Fibroblast of mammary gland (primary cell): ENCODE measurements at places on chromosomes 1 and 21.

- DNase-seq = peak; percentile 15
Observed at GRCh38 chr21:31354122-31354521, 10.1 kb upstream of the TIAM1 start.

DNA sequence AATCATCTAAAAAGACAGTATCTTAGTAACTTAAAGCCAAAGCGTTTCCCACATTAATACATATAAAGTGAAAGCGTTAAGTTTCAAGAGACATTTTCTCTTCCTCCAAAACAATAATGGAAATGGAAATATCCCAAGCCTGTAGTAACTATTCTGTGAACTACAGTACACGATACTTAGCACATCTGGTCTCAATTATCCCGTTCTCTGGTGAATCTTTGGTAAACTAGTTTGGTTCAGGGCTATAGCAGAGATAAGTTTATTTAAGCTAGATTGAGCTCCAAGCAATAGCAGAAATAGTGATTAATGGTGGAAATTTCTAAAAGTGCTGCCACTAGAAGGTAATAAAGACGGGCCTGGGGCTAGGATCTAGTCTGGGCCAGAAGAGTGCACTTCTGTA, 55.2 kb downstream of the PCNX2 start:
- DNase-seq = peak; percentile 62

- DNase-seq = peak; percentile 76
Observed at GRCh38 chr1:53060579-53060978, 1.4 kb upstream of the PODN start.

GRCh38 chr1:115314092-115314491, 24.0 kb downstream of the NGF start:
- DNase-seq = no peak

GRCh38 chr1:9843576-9843945, 19.8 kb upstream of the CLSTN1 start:
- no peak for DNase-seq

- no peak for DNase-seq
Observed at GRCh38 chr1:85615586-85616363, 35.2 kb downstream of the CCN1 start.

GRCh38 chr1:85220756-85221201, 20.0 kb upstream of the SYDE2 start:
- no peak for DNase-seq

DNA sequence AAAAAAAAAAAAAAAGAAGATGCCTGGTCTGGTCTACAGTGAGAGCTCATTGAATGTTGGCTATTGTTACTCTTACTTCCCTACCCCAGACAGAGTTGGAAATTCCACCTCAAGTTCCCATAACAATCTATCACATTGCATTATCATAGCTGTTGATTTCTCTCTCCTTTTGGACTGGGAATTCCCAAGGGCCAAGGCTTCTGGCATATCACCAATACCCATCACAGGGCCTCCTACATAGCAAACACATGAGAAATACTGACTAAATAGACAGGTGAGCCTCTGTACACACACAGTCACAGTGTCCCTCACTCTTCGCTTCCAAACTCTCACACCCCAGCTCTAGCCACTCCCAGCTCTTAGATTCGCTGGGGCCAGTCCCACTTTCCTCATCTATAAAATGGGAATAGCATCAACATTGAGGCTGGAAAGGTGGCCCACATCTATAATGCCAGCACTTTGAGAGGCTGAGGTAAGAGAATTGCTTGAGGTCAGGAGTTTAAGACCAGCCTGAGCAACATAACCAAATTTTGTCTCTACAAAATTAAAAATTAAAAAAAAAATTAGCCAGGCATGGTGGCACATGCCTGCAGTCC, 6.4 kb downstream of the PTAFR start:
- no peak for DNase-seq

GRCh38 chr1:56505792-56506743, 73.3 kb downstream of the PLPP3 start:
- no peak for DNase-seq

DNA sequence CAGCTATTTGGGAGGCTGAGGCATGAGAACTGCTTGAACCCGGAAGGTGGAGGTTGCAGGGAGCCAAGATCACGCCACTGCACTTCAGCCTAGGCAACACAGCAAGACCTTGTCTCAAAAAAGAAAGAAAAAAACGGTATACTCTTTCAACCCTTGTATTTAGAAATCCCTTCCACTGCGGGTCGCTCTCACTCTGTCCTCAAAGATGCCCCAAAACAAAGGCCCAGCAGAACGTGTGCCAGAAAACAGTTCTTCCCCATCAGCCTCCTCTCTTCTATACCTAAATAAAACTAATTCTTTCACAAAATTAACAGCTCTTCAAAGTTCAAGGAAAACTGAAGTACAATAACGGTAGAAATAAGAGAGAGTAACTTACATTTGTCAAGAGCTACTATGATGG, 13.2 kb downstream of the SETD4 start:
- no peak for DNase-seq

- no peak for DNase-seq
Observed at GRCh38 chr1:27821761-27822315, 8.7 kb upstream of the PPP1R8 start.

- DNase-seq = no peak
Observed at GRCh38 chr1:150560576-150561253, 11.5 kb downstream of the ADAMTSL4 start.

GRCh38 chr1:65467536-65467935, 47.1 kb downstream of the LEPR start:
- DNase-seq = no peak

DNA sequence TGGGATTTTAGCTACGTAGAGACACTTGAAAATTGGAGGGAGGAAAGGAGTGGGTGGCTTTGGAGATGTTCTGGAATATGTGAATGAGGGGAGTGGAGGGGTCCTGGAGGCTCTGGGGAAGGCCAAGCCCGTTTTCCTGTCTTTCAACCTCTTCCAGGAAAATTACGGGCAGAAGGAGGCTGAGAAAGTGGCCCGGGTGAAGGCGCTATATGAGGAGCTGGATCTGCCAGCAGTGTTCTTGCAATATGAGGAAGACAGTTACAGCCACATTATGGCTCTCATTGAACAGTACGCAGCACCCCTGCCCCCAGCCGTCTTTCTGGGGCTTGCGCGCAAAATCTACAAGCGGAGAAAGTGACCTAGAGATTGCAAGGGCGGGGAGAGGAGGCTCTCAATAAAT, 442 bp upstream of the RUSC1 start:
- DNase-seq = no peak

GRCh38 chr1:169326956-169327268, 40.7 kb downstream of the NME7 start:
- DNase-seq = peak; percentile 56

- DNase-seq = no peak
Observed at GRCh38 chr1:169894424-169895145, 889 bp upstream of the SCYL3 start.

DNA sequence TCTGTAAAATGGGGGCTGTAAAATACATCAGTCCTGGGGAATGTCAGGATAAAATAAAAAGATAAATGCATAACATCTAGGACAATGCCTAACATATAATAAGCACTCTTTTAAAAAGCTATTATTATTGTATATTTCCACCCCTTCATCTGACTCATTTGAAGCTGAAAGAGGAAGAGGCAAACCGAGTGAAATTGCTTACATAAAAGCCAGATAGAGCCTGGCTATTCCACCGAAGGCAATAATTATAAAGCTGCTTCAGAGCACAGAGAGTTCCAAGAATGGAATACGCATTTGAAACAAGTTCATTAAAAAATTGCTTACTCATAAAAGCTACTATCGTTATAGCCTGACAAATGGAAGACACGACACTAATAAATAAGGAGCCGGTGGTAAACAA, 186.1 kb upstream of the CAMK1G start:
- DNase-seq = no peak

DNA sequence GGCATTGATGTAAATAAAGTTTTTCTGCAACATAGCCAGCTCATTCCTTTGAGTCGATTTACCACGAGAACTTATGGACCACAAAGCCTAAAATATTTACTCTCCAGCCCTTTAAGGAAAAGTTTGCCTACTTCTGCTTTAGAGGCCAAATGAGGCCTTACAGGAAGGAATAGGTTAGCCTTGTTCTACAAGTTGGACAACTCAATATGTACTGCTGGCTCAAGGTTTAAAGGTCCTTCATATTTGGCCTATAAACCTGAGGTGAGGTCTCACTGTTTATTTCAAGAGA, 144.5 kb upstream of the DNAH14 start:
- no peak for DNase-seq

DNA sequence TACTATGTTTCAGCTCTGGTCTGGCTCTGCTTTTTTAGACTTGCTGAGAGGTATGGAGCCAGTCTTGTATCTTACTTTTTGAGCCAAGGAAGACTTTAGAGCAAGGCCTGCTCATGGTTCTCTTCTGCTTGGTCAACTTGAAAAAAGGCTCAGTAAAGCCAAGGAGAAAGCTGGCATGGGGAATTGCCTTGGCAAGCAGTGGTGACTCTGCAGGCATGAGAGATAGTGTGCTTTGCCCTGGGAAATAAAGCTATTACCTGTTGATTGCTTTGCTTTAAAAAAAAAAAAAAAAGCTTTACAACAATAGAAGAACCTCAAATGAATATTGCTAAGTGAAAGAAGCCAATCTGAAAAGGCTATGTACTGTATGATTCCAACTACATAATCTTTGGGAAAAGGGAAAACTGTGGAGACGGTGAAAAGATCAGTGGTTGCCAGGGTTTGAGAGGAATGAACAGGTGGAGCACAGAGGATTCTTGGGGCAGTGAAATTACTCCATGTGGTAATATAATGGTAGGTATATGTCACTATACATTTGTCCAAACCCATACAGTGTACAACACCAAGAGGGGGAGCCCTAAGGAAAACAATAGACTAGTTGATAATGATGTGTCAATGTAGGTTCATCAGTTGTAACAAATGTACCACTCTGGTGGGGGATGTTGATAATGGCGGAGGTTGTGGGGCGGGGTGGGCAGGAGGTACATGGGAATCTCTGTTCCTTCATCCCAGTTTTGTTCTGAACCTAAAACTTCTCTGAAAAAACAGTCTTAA, 87.6 kb downstream of the HMCN1 start:
- no peak for DNase-seq

- no peak for DNase-seq
Observed at GRCh38 chr21:36985751-36986594, 19.5 kb upstream of the HLCS start.

GRCh38 chr1:151455966-151456365, 3.3 kb downstream of the POGZ start:
- DNase-seq = no peak

GRCh38 chr1:246151796-246152434, 355.2 kb downstream of the SMYD3 start:
- peak; percentile 15 for DNase-seq

- peak; percentile 75 for DNase-seq
Observed at GRCh38 chr21:44006656-44007055, 5.5 kb upstream of the TRAPPC10 start.

GRCh38 chr1:22101199-22101598, 41.7 kb downstream of the WNT4 start:
- DNase-seq = no peak

DNA sequence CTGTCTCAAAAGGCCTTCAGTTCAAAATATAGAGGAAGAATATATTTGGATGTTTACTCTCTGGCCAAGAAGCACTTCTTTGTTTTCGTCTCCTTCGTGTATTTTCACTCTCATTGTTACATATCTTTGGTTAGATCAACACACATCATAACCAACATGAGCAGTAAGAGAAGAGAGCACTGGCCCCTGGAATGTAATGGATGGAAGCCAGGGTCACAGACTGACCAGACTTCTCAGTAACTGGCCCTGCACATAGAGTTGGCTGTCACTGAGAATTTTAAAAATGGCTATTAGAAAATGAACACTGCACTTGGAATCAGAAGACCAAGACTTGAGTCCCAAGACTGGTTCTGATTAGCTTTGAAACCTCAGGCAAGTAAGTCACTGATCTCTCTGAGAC, 215.9 kb upstream of the RRP15 start:
- no peak for DNase-seq

DNA sequence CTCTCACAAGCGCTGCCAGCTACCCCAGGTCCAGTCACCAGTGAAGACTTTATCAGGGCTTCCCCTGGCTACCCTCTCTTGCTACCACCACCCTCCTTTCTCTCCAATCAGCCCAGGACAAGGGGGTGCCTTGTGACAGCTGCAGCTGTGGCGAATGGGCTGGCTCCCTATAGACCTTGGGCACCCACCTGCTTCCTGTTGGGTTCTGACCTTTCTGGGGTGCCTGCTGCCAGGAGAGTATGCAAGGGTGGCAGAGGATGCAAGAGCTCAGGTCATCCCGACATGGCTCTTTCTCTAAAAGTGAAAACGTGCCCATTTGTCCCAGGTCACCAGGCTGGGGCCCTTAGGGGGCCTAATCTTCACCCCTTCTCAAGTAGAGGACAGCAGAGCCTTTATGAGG, 6.6 kb downstream of the KLHDC8A start:
- DNase-seq = no peak

- DNase-seq = peak; percentile 72
Observed at GRCh38 chr1:58968360-58968952, 184.6 kb upstream of the JUN start.

DNA sequence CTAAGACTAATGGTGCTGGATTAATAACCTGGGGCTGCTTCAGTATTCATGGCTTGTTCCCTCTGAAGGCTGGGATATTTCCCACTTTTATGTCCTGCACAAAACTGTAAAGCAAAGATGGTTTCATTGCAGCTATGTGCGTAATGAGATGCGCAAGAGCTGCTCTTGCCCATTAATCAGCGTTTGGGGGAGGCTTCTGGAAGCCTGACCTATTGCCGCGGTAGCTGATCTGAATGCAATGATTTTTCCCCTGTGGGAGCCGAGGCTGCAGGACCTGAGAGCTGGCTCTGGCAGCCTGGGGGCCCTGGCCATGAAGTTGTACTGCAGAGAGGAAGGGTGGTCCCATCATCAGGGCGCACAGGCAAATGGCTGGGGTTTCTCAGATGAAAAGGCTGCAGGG, 239.8 kb downstream of the CAMTA1 start:
- no peak for DNase-seq

DNA sequence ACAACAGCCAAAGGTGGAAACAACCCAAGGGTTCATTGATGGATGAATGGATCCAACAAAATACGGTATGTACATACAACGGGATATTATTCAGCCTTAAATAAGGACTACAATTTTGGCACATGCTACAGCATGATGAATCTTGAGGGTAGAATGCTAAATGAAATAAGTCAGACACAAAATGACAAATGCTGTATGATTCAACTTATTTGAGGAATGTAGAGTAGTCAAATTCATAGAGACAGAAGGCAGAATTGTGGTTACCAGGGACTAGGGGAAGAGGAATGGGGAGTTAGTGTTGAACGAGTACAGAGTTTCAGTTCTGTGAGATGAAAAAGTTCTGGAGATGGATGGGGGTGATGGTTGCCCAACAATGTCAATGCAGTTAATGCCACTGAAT, 118.0 kb upstream of the PAXBP1 start:
- DNase-seq = peak; percentile 44

GRCh38 chr1:45894921-45895320, 91.5 kb downstream of the MAST2 start:
- no peak for DNase-seq

DNA sequence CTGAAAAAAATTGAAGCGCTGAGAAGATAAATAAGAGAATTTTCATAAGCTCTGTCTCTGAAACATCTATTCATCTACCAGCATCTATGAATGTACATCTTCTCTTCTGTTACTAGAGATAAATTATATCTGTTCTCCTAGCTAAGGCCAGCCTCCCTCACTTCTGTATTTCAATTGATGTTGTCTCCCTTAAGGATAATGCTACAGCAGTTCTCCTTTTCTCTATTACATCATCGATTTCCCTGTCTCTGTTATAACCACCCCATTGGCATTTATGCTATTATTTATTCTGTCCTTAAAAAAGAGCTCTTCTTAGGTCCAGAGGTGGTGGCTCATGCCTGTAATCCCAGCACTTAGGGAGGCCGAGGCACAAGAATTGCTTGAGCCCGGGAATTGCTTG, 42.9 kb upstream of the TMCO2 start:
- DNase-seq = no peak
